ENCODE measurements at places on chromosomes 3 and 15.

DNA sequence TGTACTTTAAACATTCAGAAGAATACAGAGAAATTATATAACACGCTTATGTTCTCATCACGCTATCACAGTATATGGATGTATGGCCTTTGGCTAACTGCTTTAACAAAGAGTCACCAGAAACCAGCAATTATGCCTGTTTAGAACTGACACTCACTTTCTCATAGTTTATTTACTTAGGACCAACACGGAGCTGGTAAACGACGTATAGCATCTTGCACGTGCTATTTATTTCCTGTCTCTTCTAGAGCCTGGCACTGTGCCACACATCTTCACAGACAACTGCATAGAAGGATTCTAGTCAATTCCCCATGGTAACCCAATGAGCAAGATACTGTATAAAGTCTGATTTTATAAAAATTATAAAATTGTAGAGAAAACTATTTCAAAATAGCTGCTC is 43.6 kb downstream of the TBC1D2B start:
- peak; percentile 39 for DNase-seq

GRCh38 chr15:93110502-93111040 is 21.6 kb upstream of the RGMA start:
- no peak for DNase-seq

DNA sequence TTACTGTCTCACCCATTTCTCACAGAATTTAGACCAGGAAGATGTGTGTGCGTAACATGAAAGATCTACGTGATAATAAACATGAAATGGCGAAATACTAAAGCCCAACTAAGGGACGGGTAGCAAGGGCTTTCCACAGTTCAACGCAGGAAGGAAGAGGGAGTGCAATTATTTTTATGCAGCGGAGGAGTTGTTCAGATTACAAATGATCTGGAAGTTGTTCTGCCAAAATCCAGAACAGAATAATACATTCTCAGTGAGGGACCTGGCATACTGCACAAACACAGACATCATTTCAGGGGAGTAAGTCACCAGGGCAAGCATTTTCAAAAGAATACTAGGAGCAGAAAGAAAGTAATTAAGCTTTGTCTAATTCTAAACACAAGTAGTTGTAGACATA is 133.6 kb upstream of the RAP2B start:
- DNase-seq: no peak

GRCh38 chr3:37814547-37814946 is 47.1 kb upstream of the CTDSPL start:
- no peak for DNase-seq

DNA sequence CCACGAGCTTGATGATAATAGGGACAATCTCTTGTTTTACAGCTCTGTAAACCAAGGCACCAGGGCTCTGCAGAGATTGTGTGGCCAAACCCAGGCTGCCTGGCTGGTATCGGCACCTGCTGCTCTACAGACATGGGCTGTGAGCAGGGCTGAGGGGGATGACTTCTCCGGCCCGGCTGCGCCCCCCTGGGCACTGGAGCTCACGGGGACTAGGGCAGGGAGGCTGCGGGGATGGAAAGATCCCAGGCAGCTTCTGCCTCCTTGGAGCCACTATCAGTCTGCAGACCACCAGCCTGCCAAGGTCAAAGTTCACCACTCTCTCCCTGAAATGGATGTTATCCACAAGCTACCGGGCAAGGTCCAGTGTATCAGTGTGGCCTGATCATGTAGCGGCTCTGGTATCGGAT is 22.0 kb upstream of the PIGZ start:
- no peak for DNase-seq

DNA sequence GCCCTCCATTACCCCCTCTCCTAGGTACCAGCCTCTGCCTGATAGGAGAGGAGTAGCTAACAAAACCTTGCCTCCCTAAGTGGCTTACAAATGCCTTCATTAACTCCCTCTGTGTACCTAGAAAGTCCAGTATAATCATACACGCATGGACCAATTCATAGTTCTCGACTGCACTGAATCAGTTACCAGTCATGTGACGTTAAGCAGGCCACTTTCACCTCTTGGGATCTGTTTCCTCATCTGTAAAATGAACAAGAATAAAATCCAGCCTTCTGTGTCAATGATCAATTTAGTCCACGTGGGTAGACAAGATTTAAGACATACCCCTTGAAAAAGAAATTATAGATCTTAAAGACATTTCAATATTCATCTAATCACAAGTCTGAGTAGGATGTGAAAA is 72.2 kb downstream of the TRIM69 start:
- no peak for DNase-seq

DNA sequence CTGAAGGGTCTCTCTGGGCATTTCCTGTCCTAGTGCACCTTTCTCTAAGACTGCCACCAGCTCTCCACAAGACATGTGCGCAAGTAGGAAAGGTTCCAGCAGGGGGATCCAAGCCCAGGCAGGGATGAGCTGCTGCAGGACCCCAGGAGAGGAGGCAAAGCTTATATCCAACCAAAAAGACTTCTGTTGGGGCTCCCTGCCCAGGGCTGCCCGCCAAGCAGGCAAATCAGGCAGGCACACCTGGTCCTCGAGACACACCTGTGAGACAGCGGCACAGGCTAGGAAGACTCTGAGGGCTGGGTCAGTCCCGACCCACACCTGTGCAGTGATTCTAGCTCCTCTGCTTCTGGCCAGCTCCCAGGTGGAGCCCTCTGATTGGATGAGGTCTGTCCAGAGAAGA is 80.6 kb downstream of the MYLK start:
- no peak for DNase-seq

DNA sequence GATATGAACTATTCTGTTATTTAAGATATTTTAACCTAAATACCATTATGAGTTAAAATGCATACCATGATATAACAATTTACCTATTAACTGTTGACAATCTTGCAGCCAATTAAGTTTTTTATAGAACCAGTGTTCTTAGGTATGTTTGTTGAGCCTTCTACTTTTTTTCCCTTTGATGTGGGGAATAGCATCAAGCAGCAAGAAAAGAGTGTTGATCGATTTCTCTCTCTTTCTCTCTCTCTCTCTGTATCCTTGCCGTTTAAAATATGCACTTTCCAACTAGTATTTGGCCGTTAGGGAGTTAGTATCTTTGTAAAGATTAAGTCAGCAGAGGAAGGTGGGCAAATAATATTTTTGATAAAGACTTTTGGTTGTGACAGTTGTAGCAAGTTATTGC is 5.9 kb downstream of the CHD2 start:
- DNase-seq: no peak

DNA sequence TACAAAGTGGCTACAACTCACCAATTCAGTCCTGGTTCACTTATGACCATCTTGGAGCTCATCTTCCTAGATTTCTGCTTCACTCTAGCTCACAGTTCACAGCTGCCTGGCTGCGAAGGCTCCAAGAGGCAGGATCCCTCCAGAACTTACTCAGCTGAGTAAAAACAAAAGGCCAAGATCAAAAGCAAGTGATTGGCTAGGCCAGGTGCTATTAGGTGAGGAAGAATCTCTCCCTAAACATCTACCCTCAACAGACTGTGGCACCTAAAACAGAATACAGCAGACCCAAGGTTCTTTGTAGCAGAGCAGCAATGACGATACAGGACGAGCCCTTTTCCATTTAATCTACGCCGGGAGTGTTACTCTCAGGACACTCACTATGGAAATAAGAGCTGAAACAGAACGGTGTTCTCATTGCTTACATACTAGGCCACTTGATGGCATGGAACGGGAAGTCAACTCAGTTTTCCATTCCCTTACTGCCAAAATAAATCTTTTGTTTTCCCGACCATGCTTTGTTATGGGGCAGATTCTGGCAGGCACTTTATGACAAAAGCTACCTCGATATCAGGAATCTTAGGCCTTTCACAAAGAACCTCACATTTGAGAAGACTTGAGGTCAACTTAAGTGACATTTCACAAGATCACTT is 901 bp downstream of the ICE2 start:
- no peak for DNase-seq

GRCh38 chr15:84755736-84756527 is 7.5 kb downstream of the ZNF592 start:
- no peak for DNase-seq

DNA sequence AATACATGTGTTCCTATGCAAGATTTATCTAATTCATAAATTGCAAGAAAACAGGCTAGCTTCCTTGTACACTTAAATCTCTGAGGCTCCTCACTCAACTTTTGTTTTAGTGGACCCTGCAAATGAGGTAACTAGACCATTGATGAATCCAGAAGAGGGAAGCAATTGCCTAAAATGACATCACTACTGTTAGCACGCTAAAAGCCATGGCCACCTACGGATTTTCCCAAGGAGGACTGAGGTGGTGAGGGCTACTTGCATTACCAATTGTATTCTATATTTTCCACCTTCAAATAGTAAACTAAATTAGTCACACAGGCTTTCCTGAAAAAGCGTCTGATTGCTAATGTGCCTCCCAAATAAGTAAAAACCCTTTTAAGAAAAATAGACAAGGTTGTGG is 140.7 kb downstream of the GADL1 start:
- no peak for DNase-seq

DNA sequence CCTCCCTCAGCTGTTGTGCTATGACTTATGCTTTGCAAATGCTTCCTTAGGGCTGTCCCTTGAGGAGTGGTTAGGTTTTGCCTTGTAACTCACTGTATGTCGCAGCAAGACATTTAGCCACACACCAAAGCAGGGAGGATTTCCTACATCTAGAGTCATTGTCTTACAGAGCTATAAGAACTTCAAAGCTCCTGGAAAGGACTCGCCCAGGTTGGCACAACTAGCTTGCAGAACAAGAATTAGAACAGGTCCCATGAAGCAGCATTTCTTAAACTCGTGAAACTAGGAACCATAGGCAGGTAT is 19.4 kb upstream of the ACAP2 start:
- no peak for DNase-seq

GRCh38 chr15:45187578-45187893 is 230 bp downstream of the SHF start:
- DNase-seq: no peak

GRCh38 chr3:118810499-118811035 is 224.1 kb downstream of the IGSF11 start:
- no peak for DNase-seq

- no peak for DNase-seq
Measured at GRCh38 chr15:36831125-36831903, 251.9 kb downstream of the CDIN1 start.

DNA sequence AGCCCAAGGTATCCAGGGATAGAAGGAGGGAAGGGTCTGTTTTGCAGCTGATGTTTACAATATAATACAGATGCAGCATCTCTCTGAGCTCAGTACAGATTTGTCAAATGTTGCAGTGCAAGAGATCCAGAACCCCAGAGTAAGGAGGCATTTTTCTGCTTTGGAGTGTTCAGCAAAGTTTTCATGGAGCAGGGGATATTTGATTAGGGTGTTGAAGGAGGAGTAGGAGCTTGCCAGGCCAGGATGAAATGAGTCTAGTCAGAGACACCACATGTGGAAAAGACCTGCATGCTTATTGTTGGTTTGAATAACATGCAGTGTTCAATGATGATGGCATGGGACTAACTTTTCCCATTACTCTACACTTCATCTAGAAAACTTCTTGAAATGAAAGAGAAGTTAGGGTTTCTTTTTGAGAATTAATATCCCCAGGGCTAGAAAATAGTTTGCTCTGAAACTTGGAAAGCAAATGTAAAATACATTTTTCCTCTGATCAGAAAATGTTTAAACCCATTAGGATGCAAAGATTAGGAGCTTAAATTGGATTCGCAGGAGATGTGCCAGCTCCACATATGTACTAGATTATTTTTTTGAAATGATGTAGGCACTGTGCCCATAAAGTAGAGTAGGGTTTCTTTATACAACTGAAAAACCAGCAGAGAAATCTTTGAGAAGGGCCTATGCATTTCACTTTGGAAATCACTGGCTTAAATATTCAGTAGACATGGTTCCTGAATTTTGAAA is 243.8 kb downstream of the CACNA2D3 start:
- no peak for DNase-seq

DNA sequence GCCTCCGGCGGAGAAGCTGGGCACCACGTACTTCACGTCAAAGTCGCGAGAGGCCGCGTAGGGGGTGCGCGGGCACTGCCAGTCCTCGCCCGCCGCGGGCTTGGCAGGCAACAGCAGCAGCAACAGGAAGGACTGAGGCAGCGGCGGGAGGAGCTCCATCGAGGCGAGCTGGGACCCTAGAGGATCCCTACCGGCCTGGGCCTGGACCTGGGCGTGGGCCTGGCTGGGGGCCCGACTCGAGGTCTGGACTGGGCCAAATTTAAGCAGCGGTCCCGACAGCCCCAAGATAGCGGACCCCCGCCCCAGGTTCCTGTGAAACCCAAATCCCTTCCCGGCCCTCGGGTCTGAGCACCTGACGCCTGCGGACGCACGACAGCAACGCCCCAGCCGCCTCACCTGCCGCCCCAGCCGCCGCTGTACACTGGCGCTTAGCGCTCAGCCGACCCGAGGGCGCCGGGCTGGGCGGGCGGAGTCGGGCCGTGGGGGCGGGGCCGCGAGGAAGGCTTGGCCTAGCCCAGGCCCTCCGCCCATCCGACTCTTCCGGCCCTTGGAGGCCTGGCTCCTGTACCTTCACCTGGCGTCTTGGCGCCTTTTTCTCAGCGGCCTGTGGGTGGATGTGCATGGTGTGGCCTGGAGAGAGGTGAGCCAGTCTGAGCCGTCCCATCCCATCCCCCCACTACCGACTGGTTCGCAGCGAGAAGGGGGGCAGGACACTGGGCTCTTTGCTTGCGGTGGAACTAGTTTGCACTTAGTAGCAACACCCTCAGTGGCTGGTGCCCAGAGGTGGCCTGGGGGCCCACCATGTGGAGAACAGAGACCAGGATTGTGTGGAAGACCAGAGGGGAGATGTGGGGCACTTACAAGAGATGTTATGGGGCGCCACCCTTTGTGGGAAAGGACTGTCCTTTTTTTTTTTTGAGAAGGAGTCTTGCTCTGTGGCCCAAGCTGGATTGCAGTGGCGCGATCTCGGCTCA is at the start of gene MST1R:
TSS of gene MST1R (minus strand) at position 423 of the 974 bp plus-strand sequence. CDS start at position 159, 264 bp downstream.
- DNase-seq: peak; percentile 70

GRCh38 chr3:13081603-13082360 is 8.6 kb upstream of the IQSEC1 start:
- no peak for DNase-seq

DNA sequence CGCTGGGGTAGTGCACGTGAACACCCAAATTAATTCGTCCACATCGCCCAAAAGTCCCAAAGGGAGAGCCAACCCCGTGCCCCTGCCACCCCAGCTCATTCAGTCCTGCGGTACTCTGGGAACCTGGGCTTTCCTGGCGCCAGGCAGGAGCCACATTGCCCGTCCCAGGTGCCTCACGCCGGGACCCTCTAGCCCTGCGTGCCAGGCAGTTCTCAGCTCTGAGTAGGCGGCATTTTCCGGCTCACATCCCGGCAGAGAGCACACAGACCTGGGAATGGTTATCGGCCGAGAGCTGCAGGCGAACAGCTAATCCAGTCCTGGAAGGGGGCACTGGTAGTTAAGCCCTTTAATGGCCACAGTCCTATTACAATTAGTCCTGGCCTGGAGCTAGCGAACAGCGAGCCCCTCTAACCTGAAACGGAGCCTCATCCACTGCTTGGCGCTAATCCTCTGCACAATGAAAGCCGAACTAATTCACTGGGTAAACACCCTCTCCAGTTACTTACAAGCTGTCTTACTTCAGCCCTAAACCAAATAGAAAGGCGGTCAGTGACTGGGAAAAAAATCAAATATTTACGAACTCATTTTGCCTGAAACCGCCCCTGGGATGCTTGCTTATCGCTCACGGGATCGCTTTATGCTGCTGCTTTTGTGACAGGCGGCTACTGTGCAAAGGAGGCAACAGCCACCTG is 254.6 kb upstream of the SOX14 start:
- DNase-seq: no peak

- DNase-seq: no peak
Measured at GRCh38 chr3:34374521-34374920, 576.1 kb downstream of the PDCD6IP start.

- DNase-seq: no peak
Measured at GRCh38 chr3:135137296-135137695, 342.2 kb downstream of the EPHB1 start.

Measured in activated CD4-positive, alpha-beta T cell treated with anti-CD3 and anti-CD28 coated beads, Interleukin-2, amount 50 U/mL, for 4 hours (primary cell).